ENCODE measurements at places on chromosomes 1 and 21.

GRCh38 chr1:159554696-159555095 is 18.9 kb upstream of the OR10J5 start:
- DNase-seq: no peak

- DNase-seq: no peak
Observed at GRCh38 chr1:103911450-103911849, 161.8 kb downstream of the AMY1C start.

DNA sequence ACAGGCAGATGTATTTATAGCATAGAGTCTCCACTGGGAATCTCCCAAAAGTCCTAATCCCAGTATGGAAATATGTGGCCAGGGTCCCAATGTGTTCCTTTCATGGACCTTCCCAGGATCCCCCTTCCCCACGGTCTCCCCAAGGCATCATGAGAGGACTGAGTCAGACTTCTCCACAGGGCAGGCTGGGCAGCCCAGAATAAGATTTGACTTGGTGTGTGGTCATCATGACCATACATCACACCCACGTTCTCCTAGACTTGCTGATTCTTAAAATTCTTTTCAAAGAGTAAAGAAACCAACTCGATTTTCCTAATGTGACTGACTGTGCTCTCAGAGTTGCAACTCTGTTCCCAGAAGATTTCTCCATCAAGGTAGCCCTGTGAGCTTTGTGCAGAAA is 93.9 kb upstream of the CD34 start:
- no peak for DNase-seq

GRCh38 chr1:176785791-176786190 is 322.8 kb downstream of the PAPPA2 start:
- no peak for DNase-seq

GRCh38 chr1:41576620-41577019 is 92.1 kb upstream of the EDN2 start:
- no peak for DNase-seq

DNA sequence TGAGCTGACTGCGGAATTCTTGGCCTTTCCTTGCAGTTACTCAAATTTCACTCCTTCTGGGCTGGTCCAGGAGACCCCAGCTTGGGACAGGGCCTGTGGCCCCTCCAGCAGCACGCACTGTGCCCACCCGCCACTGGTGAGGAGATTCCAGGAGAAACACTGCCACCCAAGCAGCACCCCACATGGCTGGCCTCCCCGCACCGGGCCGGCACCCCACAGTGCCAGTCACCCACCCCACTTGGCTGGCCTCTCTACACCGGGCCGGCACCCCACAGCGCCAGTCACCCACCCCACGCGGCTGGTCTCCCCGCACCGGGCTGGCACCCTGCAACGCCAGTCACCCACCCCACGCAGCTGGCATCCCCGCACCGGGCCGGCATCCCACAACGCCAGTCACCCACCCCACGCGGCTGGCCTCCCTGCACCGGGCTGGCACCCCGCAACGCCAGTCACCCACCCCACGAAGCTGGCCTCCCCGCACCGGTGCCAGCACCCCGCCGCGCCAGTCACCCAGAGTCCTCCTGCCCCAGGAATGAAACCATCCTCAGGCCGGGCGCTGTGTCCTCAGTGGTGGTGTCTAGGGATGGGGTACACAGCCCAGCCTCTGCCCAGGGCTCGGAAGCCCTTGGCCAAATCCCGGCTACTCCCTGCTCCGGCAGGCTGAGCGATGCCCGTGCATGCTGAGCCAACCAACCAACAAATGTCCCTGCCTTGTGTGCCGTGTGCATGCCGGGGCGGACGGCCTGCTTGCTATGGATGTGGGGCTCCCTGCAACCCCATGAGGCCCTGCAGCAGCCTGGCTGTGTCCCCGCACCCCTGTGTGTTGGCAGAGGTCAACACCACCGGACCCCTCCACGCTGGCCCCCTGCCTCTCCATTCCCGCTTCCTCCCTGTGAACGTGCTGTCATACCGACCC is 38.6 kb upstream of the TSPEAR start:
- DNase-seq: no peak

- no peak for DNase-seq
Observed at GRCh38 chr1:227257964-227258363, 60.3 kb downstream of the CDC42BPA start.

DNA sequence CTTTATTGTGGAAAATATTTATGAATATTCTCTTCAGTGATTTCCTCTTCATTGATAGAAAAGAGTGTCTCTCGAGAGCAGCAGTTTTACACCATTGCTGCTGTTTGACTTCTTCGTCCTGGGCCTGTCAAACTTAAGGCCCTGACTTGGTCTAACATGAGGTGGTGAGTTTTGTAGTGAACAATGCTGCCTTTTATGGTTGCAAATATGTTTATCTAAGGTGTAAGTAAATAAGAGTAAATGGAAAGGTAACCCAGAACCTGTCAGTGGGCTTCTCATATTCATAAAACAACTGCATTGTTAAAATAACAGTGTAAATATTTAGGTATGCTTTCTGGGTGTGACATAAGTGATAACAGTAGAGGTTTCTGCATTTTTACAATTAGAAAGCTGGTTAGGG is 62.8 kb upstream of the SCCPDH start:
- no peak for DNase-seq

DNA sequence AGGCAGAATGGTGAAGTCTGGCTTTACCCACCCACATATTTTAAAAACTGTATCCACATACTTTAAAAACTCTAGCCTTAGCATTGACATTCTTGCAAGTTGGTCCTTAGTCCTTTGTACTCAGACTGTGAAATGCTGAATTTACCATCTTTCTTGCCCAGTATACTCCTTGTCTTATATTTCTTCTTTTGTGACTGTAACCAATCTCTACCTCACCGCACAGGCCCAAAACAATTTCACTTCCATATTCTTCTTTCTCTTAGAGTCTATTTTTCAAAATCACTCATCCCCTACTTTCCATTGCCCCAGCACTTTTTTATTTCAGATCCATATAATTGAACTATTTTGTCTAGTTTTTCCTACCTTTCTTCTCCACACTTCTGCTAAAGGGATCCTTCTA is 892.4 kb upstream of the B3GALT2 start:
- DNase-seq: no peak

DNA sequence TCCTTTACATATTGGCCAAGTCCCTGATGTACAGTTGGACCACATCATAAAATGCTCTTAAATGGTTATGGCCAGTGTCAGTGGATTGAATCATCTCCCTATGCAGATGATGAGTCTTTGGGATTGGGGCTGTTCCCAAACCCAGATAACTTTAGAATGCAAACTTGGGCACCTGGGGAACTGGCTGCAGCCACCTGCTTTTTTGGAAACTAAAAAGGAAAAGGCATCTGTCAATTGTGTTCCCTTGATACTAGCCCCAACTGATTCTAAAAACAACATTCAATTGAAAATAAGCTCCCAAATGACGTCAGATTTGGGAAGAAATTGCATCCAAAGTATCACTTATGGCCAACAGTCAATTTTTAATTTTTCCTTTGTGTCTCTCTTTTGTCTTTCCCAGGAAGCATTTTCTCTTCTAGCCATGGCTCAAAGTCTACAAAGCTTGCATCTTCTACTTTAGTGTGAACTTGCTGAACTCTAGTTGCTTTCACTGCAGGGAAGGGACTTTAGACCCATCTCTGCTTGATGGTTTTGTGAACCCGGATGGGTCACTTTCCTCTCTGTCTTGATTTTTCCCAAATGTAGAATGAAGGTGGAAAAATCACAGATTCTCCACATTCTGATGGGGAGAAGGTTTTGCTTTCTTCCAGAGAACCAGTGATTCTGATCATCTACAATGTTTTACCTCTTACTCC is 402.3 kb upstream of the USP24 start:
- DNase-seq: no peak

DNA sequence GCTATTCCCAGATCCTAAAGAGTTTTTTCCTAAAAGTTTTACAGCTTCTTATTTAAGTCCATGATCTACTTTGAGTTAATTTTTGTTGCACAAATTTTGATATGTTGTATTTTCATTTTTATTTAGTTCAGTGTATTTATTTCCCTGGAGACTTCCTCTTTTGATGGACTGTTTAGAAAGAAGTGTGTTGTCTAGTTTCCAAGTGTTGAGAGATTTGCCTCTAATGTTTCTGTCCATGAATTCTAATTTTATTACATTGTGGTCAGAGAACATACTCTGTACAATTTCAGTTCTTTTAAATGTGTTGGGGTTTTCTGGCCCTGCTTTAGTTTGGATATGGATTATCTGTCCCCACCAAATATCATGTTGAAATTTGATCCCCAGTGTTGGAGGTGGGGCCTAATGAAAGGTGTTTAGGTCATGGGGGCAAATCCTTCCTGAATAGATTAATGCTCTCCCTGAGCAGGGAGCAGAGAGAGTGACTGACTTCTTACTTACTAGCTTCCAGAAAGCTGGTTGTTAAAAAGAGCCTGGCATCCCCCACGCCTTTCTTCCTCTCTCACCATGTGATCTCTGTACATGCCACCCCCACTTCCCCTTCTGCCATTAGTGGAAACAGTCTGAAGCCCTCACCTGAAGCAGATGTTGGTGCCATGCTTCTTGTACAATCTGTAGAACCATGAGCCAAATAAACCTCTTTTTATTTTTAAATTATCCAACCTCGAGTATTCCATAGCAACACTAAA is 4.6 kb downstream of the CHD1L start:
- DNase-seq: no peak

DNA sequence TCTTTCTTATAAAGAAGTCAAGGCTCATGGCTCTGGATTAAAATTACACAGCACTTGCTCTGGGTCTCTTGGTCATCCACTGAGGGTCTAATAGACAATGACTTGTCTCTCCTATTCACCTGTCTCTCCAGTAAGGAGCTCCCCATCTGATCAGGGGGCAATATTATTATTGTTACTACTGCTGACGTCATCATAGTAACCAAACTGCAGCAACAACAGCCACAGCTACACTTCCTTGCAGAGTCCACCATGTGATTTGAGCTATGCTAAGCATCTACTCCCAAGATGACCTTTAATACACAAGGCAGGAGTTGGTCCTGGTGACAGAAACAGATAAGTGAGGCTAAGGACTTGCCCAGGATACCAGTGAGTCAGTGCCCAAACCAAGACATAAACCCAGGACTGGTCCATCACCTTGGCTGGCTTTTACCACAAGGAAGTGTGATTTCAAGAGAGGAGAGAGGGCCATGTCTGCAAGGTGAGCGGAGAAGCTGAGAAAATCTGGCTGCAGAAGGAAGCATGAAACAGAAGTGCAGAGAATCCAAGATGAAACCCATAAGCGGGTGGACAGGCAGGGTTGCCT is 602.5 kb downstream of the PTPRU start:
- DNase-seq: no peak

DNA sequence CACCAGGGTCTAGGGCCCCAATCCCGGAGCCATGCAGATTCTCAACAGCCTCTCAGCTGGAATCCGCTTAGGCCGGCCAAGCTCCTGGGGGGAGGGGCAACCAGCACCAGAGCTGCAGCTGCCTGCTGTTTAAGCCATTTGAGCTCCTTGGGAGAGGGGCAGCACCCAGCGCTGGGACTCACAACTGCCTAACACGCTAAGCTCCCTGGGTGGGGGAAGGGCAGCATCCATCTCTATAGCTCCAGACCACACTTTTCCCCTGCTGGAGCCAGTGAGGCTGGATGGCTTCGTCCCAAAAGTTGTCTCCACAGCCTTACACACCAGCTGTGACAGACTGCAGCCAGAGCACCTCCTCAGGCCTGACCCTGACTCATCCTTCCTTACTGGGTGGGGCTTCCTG is 6.9 kb upstream of the PTGFR start:
- DNase-seq: no peak

GRCh38 chr1:6494627-6495026 is 3.2 kb upstream of the PLEKHG5 start:
- no peak for DNase-seq

- no peak for DNase-seq
Observed at GRCh38 chr1:57848406-57848805, 424.5 kb upstream of the DAB1 start.

DNA sequence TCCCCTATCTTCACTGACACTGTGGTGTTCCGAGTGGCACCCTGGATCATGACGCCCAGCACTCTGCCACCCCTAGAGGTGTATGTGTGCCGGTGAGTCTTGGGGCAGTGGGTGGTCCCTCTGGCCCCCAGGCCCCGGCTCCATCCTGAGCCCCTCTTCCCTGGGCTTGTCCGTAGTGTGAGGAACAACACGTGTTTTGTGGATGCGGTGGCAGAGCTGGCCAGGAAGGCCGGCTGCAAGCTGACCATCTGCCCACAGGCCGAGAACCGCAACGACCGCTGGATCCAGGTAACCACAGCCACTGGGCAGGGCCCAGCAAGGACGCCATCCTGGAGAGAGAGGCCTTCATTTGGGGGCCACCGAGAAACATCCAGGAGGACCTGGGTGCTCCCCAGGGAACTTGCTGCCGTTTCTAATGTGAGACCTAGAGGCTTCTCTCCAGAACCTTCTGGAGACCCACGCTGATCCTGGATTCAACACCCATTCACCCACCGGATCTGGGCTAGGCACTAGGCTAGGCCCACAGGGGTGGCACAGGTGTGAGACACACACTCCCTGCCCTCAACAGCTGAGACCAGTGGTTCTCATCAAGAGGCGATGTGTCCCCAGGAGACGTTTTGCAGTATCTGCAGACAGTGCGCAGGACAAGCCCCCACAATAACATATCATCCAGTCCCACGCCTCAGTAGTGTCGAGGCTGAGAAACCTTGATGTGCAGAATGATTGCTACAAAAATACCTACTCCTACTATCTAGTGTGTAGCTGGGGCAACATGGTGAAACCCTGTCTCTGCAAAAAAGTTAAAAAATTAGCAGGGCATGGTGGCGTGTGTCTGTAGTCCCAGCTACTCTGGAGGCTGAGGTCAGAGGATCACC is 22.2 kb downstream of the PADI3 start:
- no peak for DNase-seq

GRCh38 chr21:34771512-34772028 is 102.8 kb downstream of the CLIC6 start:
- DNase-seq: no peak

DNA sequence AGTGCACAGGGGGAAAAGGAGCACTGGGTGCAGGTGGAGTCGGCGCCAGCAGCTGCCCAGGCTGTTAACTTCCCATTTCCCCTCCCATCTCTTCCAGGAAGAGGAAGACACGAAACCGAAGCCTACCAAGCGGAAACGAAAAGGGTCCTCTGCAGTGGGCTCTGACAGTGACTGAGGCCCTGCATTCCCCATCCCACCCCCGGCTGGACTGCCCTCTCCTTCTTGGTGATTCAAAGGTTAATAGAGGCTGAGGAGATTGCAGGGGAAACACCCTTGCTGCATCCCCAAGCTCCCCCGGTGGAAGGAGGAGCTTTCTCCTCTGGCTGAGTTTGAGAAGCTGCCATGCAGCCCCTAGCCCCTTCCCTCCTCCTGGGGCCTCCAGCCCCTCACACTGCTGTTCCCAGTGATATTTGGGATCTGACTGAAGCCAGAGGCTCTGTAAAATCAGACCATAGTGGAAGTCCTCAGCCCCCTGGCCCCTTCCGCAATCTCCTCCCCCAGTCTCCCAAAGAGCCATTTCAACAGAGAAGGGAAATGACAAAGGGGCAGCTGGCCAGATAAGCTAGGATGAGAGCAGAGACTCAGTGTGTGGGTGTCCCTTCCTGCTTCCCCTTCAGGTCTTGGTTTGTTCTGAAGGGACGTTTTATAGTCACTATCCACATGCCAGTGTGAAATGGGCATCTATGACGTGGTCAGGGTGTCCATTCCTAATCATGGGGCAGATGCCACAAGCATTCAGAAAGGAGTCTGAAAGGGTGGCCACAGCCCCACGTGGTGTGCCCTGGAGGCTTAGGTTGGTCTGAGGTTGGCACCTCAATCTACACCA is 1.9 kb upstream of the SLC27A3 start:
- DNase-seq: no peak

All from stimulated activated CD4-positive, alpha-beta T cell treated with anti-CD3 and anti-CD28 coated beads, Interleukin-15, amount 100 ng/mL, for 1 hour (primary cell).